ENCODE measurements at places on chromosomes 7 and 10.
A peak's percentile ranks its signal among the peaks of the same experiment; 100 is the strongest.

GRCh38 chr7:504221-505111, 15.2 kb downstream of the PDGFA start:
- DNase-seq: no peak

- no peak for DNase-seq
Measured at GRCh38 chr7:142876236-142876960, 9.1 kb downstream of the TRPV6 start.

- DNase-seq: no peak
Measured at GRCh38 chr10:22468570-22469320, 123.4 kb downstream of the SPAG6 start.

DNA sequence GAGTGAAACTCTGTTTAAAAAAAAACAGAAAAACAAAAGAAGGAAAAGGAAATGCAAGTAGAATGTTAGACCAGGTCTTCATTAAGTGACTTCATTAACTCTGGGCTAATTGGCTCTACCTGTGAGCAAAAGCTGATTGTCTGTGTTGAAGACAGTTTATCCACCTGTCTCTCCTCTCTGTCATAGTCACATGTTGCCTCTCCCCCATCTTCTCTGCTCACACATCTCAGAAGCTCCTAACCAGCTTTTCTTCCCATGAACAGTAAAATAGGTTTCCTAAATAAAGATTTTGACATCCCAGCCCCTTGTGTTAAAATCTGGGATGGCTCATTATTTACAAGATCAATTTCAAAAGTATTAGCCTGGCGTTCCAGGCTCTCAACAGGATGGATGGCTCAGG, 222.7 kb downstream of the CACNB2 start:
- DNase-seq: no peak

GRCh38 chr10:127142856-127143255, 53.5 kb downstream of the INSYN2A start:
- DNase-seq: no peak

- no peak for DNase-seq
Measured at GRCh38 chr10:75935240-75935639, 503.8 kb downstream of the LRMDA start.

GRCh38 chr10:77405771-77406241, 231.8 kb downstream of the KCNMA1 start:
- DNase-seq: no peak

DNA sequence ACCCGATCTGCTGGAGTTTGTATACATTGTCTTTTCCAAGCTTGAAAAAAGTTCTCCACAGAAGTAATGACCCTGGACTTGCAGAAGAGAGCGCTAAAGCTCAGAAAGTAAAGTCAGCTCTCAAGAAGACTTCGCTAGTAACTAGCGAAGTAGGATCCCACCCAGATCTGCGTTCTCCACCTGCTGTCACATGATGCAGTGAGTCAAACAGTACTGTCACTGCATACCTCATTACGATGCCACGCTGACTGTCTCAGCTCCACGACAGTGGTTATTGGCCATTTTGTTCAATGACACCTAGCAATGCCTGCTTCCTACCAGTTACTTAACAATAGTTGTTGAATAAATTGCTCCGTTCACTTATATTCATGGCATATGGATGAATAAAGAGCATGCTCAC, 29.7 kb upstream of the SEC61G start:
- DNase-seq: peak; percentile 5

- DNase-seq: no peak
Measured at GRCh38 chr7:110309941-110310340, 781.0 kb upstream of the LRRN3 start.
